Mammary epithelial cell (primary cell): ENCODE measurements at places on chromosomes 4 and X. TPM values are rescaled to one million over a fixed set of nuclear protein-coding genes. Genes with fewer than 3 reads are reported as not detected.

AFM gene
- polyA plus RNA-seq = not detected

DNA sequence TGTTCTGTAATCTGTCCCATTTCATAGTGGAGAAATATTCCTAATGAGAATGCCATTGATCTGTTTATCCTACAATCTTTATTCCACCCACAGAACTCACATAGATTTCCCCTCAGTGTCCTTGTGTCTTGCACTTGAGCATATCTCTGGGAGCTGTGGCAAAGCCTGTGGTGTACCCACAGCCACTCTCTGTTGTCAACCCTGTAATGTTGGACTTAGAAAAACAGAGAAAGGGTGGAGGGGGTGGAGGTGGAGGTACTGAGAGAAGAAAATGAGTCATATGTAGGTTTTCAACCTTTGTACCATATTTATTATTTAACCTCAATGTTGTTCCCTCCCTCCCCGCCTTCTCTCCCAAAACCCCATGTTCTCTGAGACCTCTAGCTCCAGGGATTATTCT is 46.9 kb upstream of the TLL1 start:
- no peak for DNase-seq

DNA sequence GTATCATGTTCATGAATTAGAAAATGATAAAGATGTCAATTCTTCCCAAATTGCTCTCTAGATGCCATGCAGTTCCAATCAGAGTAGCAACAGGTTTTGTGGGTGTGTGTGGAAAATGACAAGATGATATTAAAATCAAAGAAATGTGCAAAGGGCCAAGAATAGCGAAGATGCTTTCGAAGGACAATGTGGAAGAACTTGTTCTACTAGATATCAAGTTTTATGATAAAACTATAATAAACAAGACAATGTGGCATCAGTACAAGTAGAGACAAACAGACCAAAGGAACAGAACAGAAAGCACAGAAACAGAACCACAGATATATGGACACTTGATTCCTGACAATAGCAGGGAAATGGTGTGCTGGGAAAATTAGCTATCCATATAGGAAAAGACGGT is 9.0 kb downstream of the TAB3 start:
- DNase-seq = no peak

DNA sequence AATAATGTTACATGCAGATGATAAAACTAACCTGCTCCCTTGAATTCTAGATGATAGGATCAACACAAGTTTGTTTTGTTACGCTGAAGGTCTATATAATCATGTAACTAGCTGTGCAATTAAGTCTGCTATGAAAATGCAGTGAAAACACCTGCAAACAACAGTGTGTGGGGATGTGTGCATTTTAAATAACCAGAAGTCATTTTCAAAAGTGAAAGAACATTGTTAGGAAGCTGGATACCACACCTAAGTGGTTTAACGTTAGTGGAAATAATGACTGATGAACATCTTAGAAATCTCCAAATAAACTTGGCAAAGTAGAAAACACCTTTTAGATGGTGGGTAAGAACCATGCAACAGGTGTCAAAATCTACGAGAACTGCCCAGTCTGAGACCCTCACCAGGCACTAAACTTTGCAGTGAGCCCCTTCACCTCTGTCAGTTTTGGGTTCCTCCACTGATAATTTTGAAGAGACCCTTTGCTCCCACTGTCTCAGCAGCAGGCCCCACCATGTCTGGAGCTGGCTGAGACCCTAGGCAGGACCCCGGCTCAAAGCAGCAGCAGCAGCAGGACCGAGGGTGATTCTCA is 36.6 kb downstream of the CHST7 start:
- DNase-seq = no peak

GRCh38 chrX:121455890-121456289 is 408.5 kb downstream of the GLUD2 start:
- DNase-seq = peak; percentile 1

GRCh38 chrX:33831211-33831610 is 300.9 kb downstream of the FAM47A start:
- no peak for DNase-seq

KLHL34 gene
- not detected for polyA plus RNA-seq

DNA sequence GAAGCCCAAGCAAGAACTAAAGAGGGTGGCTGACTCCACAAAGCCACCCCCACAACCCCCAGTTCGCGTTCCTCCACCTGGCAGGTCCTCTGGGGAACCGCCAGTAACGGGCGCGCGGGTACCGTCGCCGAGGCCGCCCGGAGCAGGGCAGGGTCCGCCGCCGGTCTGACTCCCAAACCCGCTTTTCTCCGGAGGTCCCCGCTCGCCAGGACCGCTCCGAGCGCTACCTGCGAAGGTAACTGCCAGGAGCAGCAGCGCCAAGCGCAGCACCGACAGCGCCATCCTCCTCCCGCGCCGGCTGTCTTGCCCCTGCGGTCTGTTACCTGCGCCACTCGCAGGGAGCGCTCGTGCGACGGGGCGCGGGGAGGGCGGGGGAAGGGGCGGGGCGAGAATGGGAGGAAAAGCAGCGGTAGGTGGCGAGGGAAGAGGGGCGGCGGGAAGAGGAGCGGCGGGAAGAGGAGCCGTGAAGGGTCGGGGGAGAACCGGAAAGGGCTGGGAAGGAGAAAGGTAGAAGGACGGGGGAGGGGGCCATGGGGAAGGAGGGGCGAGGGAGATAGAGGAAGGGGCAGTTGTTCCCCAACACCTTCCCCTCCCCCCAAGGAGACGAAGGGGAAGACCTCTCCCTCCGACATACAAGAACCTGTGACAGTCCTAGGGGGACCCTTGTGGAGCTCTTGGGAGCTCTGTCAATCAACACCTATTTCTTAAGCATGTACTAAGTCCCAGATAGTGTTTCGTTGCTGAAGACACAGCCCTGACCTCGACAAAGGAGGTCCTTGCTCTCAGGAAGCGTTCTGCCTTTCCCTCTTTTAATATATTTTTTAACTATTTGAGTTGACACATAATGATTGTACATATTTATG is at the start of gene SPINK2:
SPINK2 (minus strand) TSS at position 321 of the 863 bp plus-strand sequence; CDS start at position 282, 39 bp downstream.
- no peak for DNase-seq

- DNase-seq = no peak
Observed at GRCh38 chrX:65647801-65648200, 19.7 kb upstream of the MSN start.

DNA sequence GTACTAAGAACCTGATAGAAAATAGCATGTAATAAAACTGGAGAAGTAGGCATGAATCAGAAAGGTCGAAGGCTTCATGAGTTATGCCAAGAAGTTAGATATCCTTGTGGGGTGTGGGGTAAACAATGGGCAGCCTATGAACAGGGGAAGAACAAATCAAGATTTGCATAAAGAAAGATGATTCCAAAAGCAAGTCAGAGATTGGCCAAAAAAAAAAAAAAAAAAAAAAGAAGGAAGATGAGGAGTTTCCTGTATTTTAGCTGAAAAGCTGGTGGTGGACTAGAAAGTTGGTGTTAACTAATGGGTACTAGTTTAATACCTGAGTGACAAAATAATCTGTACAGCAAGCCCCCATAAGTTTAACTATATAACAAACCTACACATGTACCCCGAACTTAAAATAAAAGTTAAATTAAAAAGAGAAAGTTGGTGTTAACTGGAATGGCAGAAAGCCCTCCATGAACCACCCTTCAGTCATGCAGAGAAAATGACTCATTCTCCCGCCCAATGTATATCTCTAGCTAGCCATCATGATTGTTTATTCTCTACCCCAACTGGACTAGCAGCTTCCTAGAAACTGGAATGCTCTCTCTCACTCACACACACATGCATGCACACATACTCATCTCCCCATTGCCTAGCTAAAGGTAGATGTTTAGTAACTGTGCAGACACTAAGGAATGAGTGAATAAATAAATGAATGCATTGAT is 41.7 kb downstream of the ATP11C start:
- peak; percentile 73 for DNase-seq
